ENCODE measurements at places on chromosomes 6 and 20.

DNA sequence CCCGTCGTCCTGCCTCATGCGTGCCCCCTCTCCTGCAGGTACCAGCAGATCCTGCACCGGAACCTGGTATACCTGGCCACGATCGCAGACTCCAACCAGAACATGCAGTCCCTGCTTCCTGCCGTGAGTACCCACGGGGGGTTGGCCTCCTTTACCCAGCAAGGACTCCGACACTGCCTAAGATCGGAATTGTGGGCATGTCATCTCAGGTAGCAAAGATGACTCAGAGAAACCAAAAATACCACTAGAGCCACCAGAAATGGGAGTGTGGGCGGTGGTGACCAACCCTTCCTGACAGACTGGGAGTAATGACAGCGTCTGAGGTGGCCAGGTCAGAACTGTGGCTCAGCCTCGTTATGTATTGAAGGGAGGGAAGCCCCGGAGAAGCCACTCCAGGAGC, 16.3 kb downstream of the SS18L1 start:
- peak; percentile 81 for DNase-seq

DNA sequence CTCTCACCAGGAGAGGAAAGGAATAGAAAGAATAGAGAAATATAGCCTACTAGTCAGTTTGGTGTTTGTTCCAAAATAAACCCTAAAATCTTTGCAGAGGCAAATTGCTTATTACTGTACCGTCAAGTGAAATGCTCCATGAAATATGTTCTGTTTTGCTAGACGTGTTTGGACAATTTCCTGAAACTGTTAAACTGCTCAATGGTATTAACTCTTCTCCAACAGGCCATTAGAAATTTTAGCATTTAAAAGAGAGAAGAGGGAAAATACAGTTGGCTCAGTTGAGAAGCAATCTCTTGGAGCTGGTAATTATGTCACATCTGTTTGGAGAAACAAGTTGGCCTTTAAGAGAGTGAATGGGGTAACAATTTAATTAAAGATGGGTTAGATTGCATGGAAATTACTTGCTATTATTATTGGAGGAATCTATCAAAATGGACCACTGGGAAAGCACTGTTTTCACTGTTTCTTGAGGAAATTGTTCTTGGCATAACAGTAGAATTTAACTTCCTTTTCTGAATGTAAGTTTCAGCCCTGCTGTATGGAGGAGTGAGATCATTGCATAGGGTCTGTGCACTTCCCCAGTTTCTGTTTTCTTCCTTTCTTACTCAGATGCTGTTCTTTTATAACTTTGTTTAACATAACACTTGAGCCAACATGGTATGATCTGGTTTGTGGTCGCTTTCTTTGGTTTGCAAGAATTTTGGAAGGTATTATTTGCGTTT, 373.6 kb downstream of the PLCB1 start:
- DNase-seq, result no peak

DNA sequence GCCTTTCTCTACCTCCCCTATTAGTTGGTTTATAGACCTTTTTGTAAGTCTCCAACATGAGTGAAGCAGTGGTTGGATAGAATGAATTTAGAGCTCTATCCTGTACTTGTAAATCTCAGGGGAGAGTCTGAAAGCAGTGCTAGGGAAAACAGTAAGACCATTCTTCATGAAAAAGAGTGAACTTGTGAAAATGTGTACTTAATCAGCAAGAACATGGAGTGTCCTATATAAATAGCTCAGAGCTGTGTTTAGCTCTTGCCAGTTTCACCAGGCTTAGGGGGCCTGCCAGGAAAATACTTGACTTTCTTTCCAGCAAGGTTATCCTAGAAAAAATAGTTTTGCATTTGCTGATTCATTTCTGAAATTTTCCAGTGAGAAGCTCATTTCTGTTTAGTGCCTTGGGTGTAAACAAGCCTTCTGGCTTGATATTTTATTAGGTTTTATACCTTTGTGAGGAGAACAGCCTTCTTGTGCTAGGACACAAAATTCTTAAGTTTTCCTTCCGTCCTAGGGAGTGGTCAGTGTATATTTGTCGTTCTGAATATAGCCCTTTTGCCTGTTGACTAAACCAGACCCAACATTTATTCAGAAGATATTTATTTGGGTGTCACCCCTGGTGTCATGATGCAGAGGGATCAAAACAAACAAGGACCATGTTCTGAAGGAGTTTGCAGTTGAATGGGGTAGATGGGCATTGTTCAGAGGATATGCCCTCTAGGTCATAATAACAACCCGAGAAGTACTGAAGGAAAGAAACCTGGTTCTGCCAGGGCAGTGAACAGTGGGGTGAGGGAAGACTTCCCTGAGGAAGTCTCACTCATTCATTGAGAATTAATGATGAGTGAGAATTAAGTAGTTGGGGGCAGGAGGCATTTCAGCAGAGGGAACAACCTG, 7.6 kb downstream of the ARFGEF2 start:
- DNase-seq, result no peak

- DNase-seq, result no peak
Observed at GRCh38 chr20:16147216-16147615, 426.0 kb downstream of the KIF16B start.

DNA sequence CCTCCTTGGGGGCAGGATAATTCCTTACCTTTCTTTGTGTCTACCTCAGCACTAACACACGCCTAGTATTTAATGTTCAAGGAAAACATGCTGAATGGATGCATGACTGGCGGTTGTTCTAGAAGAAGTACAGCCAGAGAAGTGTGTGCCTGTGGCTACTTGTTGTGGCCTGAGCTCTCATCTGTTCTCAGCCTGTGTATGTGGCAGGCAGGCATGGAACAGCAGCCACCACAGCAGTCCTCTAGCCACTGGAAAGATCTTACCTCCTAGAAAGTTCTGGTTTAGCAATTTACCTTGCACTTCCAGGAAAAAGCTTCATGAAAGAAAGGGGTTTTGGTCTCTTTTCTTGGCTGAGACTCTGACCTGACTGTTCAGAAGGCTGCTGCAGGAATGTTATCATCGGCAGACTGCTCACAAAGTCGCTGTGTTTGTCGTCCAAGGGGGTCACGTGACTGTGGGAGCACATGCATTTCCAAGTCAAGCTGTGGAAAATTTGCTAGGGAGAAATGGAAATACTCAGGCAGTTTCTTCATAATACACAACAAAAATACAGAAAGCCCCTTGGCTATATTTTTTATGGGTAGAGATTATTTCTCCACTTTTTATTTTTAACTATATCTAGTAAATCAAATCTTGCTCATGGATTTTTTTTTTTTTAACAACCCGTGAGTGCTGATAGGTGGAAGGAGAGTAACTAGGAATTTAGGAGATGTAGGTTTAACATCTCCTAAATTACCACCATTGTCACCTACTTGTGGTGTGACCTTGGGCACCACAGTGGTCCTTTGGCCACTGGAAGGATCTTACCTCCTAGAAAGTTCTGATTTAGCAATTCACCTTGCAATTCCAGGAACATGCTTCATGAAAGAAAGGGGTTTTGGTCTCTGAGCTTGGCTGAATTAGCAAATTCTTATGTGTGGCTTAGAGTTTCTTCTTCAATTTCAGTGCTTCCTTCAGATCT, 110.8 kb upstream of the GPR6 start:
- DNase-seq, result no peak
